GM23248 (cell line): ENCODE measurements at places on chromosomes 12 and 14. TPM values are rescaled to one million over a fixed set of nuclear protein-coding genes. Genes with fewer than 3 reads are reported as not detected.

- H3K27me3 ChIP-seq = no peaks in the 10 kb centered on the region; the same call in 1 of the 2 replicates
- H3K27ac ChIP-seq = no peak overlapping the region
- no peaks in the 10 kb centered on the region for H3K36me3 ChIP-seq
- H3K4me1 ChIP-seq = 0 out of 2 replicates have a peak, but pooled peaks cover 4% of the 10 kb centered on the region
These were observed 6.7 kb upstream of the RNASE10 start for GRCh38 chr14:20498622-20499021.

- no peak overlapping the region for H3K27ac ChIP-seq
- no peaks in the 10 kb centered on the region for H3K36me3 ChIP-seq
- peak; percentile 37 for DNase-seq
- no peaks in the 10 kb centered on the region for H3K27me3 ChIP-seq
- no peak overlapping the region for H3K4me3 ChIP-seq
- no peaks in the 10 kb centered on the region for H3K4me1 ChIP-seq
These were observed 162.0 kb downstream of the IPO8 start for GRCh38 chr12:30533558-30534265.

The KLHL33 gene
- total RNA-seq = not detected in 2 replicates

- no peaks in the 10 kb centered on the region for H3K36me3 ChIP-seq
- no peak overlapping the region for H3K27ac ChIP-seq
- DNase-seq = peak; percentile 75
- H3K27me3 ChIP-seq = no peaks in the 10 kb centered on the region
- H3K4me3 ChIP-seq = no peak overlapping the region
These were observed 17.8 kb upstream of the HDAC7 start for GRCh38 chr12:47837190-47838171.

The ASB2 gene
- not detected in 2 replicates for total RNA-seq

DNA sequence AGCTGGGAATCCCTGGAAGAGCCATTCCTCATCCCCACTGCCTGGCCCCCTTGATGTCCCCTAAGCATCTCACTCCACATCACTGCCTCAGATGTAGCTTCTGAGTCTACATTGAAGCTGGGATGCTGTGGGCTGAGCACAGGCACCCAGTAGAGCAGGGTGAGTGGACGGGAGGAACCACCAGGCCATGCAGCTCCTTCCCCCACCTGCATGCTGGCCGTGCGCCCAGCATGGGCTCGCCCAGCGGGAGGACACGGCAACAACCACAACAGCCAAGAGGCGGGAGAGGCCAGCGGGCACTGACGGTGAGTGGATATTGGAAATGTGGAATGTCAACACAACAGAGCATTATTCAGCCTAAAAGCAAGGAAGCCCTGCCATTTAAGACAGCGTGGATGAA is 310.9 kb downstream of the ADGRD1 start:
- no peak overlapping the region for H3K27ac ChIP-seq
- H3K4me3 ChIP-seq = no peak overlapping the region
- H3K36me3 ChIP-seq = no peaks in the 10 kb centered on the region
- no peaks in the 10 kb centered on the region for H3K27me3 ChIP-seq
- no peak for DNase-seq

DNA sequence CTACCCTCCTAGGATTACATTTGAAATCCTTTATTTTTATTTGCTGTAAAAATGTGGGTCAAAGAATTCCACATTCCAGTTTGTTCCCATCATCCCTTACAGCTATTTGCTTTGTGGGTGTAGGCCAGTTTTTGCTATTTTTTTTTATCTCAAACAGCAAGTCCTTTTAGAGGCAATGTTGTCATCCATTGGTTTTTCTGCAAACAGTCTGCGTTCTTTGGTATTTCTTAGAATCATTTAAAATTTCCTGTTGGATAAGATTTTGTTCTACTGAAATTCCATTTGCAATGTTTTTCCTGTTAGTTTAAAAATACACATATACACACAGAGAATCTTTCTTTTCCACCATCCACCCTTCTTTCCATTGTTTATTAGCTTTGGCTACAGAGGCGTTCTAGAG is 53.3 kb upstream of the STK38L start:
- H3K4me3 ChIP-seq = no peak overlapping the region
- peak; percentile 77 for DNase-seq
- H3K36me3 ChIP-seq = no peaks in the 10 kb centered on the region
- peak overlapping the region; percentile 30 for H3K27ac ChIP-seq

DNA sequence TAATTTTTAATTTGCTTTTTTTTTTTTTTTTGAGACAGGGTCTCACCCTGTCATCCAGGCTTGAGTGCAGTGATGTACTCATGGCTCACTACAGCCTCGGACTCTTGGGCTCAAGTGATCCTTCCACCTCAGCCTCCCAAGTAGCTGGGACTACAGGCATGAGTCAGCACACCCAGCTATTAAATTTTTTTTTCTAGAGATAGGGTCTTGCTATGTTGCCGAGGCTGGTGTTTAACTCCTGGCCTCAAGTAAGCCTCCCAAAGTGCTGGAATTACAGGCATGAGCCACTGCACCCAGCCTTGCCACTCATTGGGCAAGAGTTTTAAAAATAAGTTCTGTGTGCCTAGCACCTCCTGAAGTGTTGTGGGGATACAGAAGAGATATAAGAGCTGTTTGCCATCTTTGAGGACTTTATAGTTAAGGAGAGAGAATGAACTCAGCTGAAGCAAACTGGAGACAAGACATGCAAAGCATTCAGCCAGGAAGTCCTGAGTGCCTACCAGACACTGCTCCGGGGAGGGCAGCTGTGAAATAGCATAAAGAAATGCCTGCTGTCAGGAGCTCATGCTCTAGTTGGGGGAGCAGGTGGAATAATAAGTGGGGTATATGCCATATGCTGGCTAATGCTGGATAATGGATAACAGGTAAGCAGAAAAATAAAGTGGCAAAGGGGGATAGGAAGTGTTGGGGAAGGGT is 15.0 kb upstream of the EMP1 start:
- no peak overlapping the region for H3K27ac ChIP-seq
- H3K4me1 ChIP-seq = peaks cover 43% of the 10 kb centered on the region
- H3K36me3 ChIP-seq = no peaks in the 10 kb centered on the region
- H3K4me3 ChIP-seq = no peak overlapping the region
- no peak for DNase-seq

The NEK9 gene
- 27.6 and 41.0 TPM in 2 replicates for total RNA-seq

The EGLN3 gene
- total RNA-seq = 0.22 TPM in 1 of 2 replicates, not detected in the other

The NFE2 gene
- not detected in 2 replicates for total RNA-seq

The PARPBP gene
- total RNA-seq = 10.1 and 13.4 TPM in 2 replicates

The HCAR3 gene
- total RNA-seq = not detected in 2 replicates

DNA sequence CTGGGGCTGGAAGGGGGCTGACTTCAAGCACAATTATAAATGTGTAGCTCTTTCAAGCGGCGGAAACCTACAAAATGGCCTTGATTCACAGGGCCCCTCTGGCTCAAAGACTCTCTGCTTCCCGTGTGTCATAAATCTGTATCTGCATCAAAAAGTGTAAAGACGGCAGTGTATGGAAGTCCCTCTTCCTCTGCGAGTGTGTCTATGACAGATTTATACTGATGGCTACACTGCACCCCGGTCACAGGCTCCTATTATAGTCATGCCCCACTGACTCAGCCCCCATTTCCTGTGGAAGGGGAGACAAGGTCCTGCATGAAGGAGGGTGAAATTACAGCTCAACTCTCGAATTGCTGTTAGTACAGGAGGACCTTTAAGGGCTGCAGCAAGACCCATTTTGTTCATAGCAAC is 68.6 kb downstream of the HMGA2 start:
- peak; percentile 88 for DNase-seq
- H3K27me3 ChIP-seq = no peaks in the 10 kb centered on the region
- H3K27ac ChIP-seq = peak overlapping the region; percentile 93
- peaks cover 78% of the 10 kb centered on the region for H3K4me1 ChIP-seq
- H3K36me3 ChIP-seq = no peaks in the 10 kb centered on the region

The CMA1 gene
- not detected in 2 replicates for total RNA-seq

- no peak overlapping the region for H3K27ac ChIP-seq
- H3K4me1 ChIP-seq = no peaks in the 10 kb centered on the region
- H3K27me3 ChIP-seq = no peaks in the 10 kb centered on the region
These were observed 16.1 kb downstream of the LTBR start for GRCh38 chr12:6399884-6400644.

GRCh38 chr12:89497005-89497404 is 27.6 kb downstream of the GALNT4 start:
- DNase-seq = no peak
- no peak overlapping the region for H3K27ac ChIP-seq
- no peaks in the 10 kb centered on the region for H3K27me3 ChIP-seq
- no peak overlapping the region for H3K4me3 ChIP-seq

- H3K4me1 ChIP-seq = peaks cover 50% of the 10 kb centered on the region
- H3K4me3 ChIP-seq = no peak overlapping the region
- no peak for DNase-seq
- H3K36me3 ChIP-seq = no peaks in the 10 kb centered on the region
These were observed 112.5 kb downstream of the ETV6 start for GRCh38 chr12:11761869-11762567.

The CCDC184 gene
- 1.0 and 1.7 TPM in 2 replicates for total RNA-seq

GRCh38 chr14:75299059-75299458 is 20.4 kb downstream of the FOS start:
- DNase-seq = peak; percentile 64
- H3K36me3 ChIP-seq = no peaks in the 10 kb centered on the region
- no peaks in the 10 kb centered on the region for H3K27me3 ChIP-seq
- peaks cover 15% of the 10 kb centered on the region for H3K4me1 ChIP-seq
- H3K27ac ChIP-seq = no peak overlapping the region
- no peak overlapping the region for H3K4me3 ChIP-seq

The ACTR6 gene
- total RNA-seq = 25.1 and 36.3 TPM in 2 replicates

DNA sequence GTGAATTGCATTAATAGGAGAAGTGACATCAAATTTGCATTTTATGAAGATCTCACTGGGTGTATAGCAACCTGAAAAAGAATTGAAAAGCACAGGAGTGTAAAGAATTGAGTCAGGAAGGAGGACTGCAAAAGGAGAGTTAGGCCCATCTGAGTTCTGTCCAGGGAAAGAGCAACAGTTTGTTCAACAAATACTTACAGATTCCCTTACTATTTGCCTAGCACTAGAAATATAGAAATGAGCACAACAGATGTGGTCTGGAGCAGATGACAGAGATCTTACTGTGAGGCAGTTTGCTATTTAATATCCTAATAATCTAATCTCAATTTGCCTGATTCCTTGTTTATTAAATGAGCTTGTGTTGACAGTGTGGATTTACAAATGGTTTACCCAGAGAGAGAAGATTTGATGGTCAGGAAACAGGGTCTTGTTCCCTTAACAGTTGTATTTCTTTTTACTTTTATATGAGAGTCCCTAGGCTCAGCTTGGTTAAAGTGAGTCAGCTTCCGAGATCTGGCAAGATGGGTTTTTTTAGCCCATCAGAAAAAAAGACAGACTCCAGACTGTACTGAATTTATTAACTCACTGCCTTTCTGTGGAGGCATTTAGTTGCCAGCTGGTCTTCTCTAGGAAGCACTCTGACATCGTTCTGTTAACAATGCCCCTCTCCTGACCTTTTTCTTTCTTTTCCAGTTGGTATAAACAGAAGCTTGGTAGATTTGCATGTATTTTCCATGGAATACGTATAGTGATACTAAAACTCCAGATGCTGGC is 229.7 kb downstream of the TTC6 start:
- H3K27me3 ChIP-seq = no peaks in the 10 kb centered on the region
- DNase-seq = peak; percentile 4
- H3K27ac ChIP-seq = no peak overlapping the region
- no peak overlapping the region for H3K4me3 ChIP-seq
- no peaks in the 10 kb centered on the region for H3K36me3 ChIP-seq
- H3K4me1 ChIP-seq = no peaks in the 10 kb centered on the region

GRCh38 chr14:104349950-104350349 is 211.6 kb downstream of the KIF26A start:
- no peaks in the 10 kb centered on the region for H3K36me3 ChIP-seq
- H3K4me3 ChIP-seq = no peak overlapping the region
- DNase-seq = no peak
- no peaks in the 10 kb centered on the region for H3K27me3 ChIP-seq

- H3K4me3 ChIP-seq = no peak overlapping the region
- no peak overlapping the region for H3K27ac ChIP-seq
- no peaks in the 10 kb centered on the region for H3K36me3 ChIP-seq
- H3K4me1 ChIP-seq = no peaks in the 10 kb centered on the region
These were observed 112.0 kb downstream of the SLC5A8 start for GRCh38 chr12:101097829-101098580.

The KITLG gene
- total RNA-seq = 98.4 and 146 TPM in 2 replicates

The GUCY2C gene
- total RNA-seq = not detected in 2 replicates

The GALNT16 gene
- 1.4 and 4.2 TPM in 2 replicates for total RNA-seq

The RTRAF gene
- 99.9 and 140 TPM in 2 replicates for total RNA-seq

The ADSS1 gene
- 3.7 and 4.7 TPM in 2 replicates for total RNA-seq

GRCh38 chr12:109197327-109197726 is 80.9 kb downstream of the ACACB start:
- no peak overlapping the region for H3K27ac ChIP-seq
- H3K4me3 ChIP-seq = no peak overlapping the region
- DNase-seq = no peak
- H3K27me3 ChIP-seq = no peaks in the 10 kb centered on the region
- no peaks in the 10 kb centered on the region for H3K36me3 ChIP-seq
- 0 out of 2 replicates have a peak, but pooled peaks cover 4% of the 10 kb centered on the region for H3K4me1 ChIP-seq

DNA sequence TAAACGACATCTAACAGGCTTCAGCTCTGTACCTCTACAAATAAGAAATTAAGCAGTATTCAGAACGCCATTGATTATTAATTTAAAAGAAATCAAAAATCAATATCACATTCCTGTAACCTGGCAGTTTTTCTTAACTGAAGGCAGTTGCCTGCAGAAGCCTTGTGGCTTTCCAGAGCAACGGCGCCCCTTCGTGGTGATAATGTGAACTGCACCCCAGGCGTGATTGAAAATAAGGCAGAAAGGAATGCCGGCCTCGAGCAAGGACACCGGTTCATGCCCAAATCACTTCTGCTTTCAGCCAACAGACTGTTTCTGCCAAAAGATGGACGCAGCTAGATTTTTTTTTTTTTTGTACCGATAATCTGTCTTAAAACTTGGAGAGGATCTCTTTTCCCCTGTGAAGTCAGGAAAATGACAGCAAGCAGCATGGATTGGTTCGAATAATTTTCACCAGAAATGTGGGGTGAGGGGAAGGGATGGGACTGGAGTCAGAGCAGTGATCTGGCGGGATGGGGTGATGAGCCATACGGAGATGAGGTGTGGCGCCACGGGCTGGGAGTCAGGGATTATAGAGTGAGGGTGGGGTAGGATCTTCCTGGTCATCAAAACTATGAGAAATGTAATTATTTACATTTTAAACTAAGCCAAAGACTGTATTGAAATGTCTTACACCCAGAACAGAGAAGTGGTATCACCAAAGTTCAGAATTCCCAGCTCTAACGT is 473.0 kb downstream of the DPF3 start:
- peaks cover 9% of the 10 kb centered on the region; the same call in 1 of the 2 replicates for H3K27me3 ChIP-seq
- H3K4me3 ChIP-seq = no peak overlapping the region
- no peak overlapping the region for H3K27ac ChIP-seq
- H3K4me1 ChIP-seq = no peaks in the 10 kb centered on the region
- H3K36me3 ChIP-seq = no peaks in the 10 kb centered on the region
- peak; percentile 68 for DNase-seq

GRCh38 chr12:58893495-58893894 is 26.8 kb downstream of the LRIG3 start:
- peak; percentile 35 for DNase-seq
- no peaks in the 10 kb centered on the region for H3K27me3 ChIP-seq
- H3K4me3 ChIP-seq = no peak overlapping the region
- peaks cover 7% of the 10 kb centered on the region; the same call in 1 of the 2 replicates for H3K4me1 ChIP-seq
- H3K36me3 ChIP-seq = peaks cover 19% of the 10 kb centered on the region
